Activated CD4-positive, alpha-beta T cell treated with anti-CD3 and anti-CD28 coated beads, Interleukin-10, Interleukin-2, amounts not matched to agents 100 ng/mL and 50 ng/mL, durations not matched to agents 16 hours and 8 hours (primary cell): ENCODE measurements at places on chromosomes 2 and 18.

DNA sequence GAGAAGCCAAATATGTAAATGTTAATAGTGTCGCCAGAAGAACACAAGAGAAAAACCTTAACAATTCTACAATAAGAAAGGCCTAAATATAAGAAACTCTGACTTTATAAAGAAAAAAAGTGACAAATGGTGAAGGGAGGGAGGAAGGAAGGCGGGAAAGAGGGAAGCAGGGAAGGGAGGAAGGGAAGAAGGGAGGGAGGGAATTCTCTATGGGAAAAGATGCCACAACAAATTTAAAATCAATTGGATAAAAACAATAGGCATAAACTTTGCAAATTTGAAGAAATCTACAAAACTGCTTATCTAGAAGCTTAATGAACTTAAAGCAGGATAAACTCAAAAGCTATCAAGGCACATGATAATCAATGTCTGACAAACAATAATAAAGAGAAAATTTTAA is 16.9 kb downstream of the NBAS start:
- DNase-seq: no peak

DNA sequence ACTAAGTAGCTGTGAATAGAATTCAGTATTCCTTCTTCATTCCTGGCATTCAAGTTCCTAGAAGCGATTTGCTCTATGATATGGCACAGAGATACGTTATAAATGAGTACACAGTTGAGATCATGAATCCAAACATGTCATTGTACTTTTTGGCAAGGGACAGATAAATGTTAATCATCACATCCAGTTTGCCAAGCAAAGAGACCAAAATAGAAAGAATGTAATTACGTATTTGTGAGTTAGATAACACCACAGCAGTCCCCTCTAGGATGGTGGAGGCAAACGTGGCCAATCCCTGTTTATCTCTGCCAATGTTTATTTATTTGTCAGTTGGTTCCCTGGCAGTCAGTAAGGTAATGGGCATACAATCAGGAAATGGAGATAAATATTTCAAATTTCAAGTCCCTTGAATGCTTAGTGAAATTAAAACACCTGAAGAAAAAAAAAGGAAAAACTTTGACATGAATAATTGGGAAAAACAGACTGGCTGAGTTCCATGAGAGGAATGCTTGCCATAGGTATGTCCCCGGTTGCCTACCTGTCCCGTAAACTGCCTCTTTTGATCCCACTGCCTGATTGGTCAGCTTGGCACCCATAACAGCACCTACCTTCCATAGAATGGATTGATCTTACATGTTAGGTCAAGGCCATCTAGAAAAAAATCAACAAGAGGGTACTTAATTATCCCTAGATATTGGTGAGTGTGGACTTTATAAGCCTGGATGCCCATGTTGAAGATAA is 451.1 kb upstream of the NETO1 start:
- no peak for DNase-seq

DNA sequence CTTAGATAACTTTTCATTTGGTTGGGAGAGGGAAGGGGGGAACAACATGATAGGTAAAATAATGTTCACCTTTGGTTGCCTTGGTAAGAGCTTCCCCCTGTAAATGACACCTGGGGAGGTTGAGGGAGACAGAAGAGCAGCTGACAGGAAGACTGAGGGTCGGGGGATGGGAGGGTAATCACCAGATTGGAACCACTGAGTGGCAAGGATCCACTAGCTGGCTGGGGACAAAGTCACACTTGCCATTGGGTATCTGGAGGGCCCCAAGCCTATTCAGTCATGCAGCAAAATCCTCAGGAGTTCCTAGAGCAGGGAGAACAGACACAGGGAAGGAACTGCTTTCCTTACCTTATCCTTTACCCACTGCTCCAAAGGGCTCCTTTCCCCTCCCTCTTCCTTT is 84.3 kb downstream of the MAPK4 start:
- DNase-seq: no peak

DNA sequence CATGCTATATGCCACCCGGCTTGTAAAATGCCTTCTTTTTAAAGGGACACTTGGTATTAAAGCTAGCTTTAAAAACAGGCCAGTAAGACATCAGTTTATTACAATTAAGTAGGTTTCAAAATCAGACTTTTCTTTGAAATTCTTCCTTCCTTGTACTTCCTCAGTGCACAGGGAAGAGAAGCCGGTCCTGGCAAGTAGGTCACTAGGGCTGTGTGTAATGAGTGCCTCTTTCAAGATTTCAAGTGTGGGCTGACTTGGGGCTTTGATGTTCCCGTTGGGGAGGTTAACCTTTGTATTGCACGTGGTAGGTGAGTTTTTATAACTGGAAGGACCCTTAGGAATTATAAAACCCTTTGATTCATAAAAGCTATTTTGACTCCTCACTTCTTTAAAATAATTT is 566.4 kb upstream of the ID2 start:
- DNase-seq: no peak
